ENCODE measurements at places on chromosomes 2 and 18.
A peak's percentile ranks its signal among the peaks of the same experiment; 100 is the strongest.

GRCh38 chr2:48045613-48046012, 139.3 kb upstream of the FBXO11 start:
- no peak for DNase-seq

DNA sequence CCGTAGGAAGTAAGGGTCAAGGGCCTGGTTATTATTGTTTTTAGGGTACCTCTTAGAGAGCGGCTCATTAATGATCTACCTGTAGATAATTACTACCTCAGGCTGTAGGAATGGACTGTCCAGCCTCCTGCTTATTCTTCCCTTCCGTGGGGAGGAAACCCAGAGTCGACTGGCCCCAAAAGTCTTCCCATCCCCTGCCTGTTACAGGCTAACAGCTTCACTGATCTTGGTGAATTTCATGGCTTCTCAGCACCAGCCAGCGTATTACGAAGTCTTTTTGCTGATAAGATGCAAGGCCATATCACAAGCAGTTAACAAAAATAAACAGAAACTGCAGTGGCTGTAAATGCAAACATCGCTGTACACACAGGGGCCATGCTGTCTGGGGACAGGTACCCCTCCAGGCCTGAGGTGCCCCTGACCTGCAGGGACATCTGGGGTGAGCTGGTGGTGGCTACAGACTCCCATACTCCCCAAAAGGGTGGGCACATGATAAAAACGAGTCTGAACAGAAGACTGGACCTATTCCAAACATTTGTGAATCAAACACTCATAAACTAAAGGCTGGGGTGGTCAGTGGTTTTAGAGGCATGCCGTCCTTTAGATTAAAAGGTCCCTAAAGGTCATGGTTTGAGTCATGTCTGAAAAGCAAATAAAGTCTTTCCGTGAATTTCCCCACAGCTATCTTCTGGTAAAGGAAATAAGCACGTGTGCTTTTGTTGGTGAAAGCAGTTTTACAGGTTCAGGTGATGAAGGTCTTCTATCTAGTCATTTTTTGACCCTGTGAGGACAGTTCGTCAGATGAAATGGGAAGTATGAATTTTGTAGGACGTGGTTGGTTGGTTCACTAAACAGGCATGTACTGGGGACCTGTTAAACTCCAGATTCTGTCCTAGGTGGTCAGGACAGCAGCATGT, 36.7 kb downstream of the TTC39C start:
- no peak for DNase-seq

- DNase-seq: no peak
Observed at GRCh38 chr2:85584857-85585780, 888 bp downstream of the VAMP5 start.

DNA sequence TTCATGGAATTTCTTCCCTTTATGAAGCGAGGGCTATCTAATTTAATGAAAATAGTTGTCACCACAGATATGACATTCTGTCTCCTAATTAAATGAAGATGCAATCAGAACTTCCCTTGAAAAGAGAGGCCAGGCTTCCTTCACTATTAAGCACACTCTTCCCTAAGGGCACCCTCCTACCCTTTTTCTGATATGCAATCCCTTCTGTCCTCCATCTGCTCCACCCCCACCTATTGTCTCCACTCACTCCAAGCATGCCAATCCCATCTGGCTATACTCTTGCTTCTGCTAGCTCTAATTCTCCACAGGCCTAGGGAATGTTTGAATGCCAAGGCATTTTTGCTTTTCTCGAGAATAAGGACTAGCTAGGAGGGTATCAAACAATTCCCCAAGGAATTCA, 818.4 kb upstream of the FSHR start:
- peak; percentile 48 for DNase-seq

DNA sequence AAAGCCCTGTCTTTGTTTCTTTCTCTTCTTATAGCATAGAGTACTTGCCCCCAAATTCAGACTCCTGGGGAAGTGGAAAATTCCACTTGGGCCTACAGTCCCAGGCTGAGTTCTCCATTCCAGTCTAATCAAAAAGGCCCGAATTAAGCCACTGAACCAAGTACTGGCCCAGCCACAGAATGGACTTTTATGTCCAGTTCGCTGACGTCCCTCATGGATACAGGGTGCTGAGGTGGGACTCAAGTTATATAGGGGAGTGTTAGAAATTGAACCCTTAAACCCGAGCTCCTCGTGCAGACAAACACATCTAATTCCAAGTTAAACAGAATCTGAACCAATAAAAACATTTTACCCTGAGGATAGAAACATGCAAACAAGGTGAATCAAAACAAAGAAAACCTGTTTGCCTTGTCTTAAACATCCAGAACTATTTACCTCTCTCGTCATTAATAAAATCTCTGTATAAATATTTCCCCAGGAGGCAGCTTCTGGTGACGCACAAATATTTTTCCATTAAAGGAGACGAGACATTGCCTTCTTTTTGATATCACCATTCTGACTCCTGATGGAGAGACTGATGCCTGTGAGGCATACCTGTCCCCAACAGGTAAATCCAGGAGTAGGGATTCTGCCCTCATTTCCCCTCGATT, 136.8 kb upstream of the ARL4C start:
- no peak for DNase-seq

DNA sequence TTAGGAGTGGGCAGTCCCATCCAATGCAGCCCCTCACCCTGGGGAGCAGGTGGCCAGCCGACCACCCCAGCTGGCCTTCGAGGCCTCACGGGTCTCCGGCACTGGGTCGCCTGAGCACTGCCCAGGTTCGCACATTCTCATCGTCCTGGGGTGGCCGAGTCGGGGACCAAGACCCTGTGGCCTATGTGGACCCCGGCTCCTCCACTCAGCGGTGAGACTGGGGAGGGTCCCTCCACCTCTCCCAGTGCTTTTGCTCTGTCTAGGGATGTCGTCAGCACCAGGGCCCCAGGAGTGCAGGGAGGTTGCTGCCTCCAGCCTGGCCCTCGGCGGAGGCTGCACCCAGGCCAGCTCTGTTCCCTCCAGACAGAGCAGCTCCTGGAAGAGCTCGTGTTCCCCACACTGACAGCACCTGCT, 89.6 kb downstream of the TPO start:
- DNase-seq: no peak

- DNase-seq: no peak
Observed at GRCh38 chr18:21406116-21406515, 164.1 kb downstream of the GREB1L start.

DNA sequence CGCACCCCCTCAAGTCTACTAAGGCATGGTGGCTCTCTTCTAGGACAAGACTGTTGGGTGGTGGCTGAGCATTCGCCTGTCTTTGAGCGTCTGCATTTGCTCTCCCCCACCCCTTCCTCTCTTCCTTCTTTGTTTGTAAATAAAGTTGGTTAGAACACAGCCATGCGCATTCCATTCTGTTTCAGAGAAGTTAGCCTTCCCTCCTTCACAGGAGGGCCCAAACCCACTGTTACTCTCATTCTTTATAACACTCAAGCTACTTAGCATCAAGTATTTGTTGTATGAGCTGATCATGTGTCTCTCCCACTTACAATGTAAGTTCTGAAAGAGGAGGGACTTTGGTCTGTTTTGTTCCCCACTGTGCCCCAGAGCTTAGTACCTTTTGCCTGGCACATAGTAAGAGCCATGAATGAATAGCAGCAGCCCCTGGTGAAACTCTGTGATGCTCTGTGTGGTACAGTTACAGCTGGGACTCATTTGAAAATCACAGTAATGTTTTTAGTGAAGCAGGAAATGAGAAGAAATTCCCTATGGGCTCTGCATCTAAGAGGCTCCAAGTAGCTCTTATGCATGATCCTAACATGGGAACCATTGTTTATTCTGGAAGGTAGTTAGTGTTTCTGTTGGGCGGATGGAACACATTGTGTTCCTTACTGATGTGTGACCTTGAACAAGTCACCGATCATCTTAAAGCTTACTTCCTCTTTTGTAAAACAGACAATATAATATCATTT, 7.7 kb downstream of the MGAT5 start:
- no peak for DNase-seq

DNA sequence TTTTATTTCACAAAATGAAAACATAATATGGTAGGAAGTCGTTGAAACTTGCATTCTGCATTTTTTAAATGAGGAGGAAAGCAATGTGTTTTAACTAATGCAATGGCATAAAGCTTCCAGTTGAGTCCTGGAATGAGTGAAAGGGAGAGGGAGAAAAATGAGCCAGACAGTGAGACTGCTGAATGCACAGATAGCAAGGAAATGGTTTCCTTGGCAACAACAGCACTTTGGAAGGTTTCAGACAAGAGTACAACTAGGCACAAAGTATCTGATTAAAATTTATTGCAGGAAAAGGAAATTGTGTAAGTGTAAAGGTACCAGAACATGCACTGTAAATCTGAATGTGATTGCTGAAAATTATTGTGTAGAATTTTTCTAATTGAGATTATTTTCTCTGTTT, 320.1 kb upstream of the KYNU start:
- no peak for DNase-seq

- DNase-seq: no peak
Observed at GRCh38 chr2:196702641-196703040, 63.1 kb downstream of the CCDC150 start.

DNA sequence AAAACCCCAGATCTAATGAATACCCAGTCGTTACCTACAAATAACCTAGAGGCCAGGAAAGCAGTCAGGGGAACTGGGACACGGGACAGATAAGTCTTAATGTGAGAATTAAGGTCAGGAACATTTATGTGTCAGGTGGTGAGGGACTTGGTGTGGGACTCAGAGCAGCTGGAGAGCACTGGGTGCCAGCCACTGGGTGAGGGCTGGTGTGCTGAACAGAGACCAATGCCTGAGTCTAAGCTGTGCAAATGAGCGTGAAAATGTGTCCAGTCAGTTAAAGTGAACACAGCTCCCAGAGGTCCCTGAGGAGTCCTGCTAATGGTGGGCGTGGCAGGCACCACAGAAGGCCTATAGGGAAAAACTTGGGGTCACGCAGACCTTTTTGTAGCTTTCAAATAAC, 225.9 kb downstream of the C1D start:
- no peak for DNase-seq

DNA sequence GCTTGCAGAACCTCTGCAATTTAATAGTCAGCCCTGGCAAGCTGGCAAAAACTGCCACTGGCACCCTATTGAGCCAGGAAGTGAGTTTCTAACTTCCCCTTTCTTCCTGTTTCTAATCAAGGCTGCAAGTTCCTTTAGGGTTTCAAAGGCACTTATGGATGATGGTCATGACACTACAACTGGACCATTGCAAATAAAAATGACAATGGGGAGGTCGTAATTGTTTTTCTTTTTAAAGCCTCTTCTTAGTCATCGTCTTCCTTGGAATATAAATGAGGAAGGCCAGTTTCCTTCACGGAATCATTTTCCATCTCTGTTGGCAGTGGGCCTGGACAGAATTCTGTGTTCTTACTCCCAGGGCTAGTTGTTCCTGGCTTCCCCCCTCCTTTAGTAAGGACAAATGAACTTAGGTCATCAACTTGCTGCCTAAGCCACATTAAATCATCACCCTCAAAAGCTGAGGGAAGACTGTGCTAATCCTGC, 35.8 kb downstream of the SH3RF3 start:
- no peak for DNase-seq

- no peak for DNase-seq
Observed at GRCh38 chr18:76973520-76974266, 151.3 kb downstream of the ZNF236 start.

- no peak for DNase-seq
Observed at GRCh38 chr2:212318636-212319035, 220.0 kb downstream of the ERBB4 start.

DNA sequence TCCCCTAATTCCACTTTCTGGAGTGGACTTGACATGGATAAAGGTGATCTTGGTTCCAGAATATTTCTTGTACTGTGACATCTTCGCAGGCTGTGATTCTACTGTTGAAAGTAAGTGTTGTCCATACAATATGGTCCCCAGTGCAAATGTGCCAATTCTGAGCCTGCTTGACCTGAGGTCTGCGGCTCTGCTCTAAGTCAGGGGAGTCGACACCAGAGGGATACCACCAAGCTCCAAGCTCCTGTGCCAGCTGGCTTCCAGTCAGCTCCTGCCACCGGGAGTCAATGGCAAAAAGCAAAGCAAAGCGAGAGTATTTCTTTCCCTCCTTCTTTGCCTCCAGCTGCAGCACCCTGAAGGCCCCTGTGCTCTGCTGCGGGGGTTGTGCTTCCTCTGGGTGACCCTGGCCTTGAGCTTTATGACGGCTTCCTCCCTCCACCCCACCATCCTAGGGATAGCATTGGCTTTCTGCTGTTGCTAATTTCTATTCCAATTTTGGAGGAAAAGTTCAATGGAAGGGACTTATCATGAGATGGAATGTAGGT, 50.4 kb downstream of the SLC35F5 start:
- DNase-seq: no peak

DNA sequence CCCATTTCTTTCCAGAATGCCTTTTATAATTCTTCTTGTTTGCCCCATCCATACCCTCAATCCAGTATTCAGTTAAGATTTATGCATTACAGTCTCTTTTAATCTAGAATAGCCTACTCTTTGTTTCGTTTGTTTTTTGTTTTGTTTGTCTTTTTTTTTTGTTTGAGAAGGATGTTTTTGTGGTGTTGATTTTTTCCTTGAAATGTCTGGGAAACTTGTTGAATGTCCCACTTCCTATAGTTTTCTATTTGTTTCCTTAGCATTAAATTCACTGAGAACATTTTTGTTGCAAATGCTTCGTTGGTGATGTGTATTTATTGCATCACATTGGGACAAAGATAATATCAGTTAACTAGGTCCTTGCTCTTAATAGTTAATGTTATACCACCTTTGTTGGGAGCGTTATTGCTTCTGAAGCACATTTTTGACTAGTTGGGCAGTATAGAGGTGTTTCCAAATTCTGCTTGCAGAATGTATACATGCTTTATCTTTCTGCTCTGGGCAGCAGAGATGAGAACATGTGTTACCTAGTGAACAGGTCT, 28.9 kb downstream of the ZNF638 start:
- DNase-seq: no peak

GRCh38 chr2:24924732-24925131, 4.7 kb upstream of the ADCY3 start:
- no peak for DNase-seq

DNA sequence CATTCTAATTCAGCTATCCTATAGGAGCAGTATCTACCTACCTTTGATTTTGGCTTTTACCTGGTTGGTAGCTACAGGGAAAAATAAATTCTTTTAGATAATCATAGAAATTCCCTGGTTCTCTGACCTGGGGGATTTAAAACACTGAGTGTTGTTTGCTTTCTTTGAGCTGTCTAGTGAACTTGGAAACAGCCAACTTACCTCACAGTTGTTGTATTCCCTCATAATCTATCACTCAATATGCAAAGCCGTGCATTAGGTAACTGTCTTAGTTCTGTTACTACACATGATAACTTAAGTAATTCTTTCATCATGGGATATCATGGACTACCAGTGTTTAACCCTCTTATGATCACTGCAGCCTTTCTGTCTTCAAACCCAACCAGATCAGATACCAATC, 127.8 kb downstream of the TTC27 start:
- no peak for DNase-seq

DNA sequence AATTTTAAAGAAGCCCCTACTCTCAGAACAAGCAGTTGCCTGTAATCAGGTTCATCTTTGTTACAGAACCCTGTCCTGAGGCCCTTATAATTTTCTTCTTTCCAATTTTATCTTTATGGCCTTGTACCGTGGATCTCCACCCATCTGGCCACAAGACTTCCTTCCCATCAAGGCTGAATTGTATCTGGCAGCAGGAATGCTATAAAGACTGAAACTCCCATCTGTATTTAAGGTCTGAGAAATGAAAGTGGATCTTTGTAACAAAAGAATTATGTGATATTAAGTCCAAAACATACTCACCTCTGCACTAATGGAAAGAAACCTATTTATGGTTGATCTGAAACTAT, 91.8 kb downstream of the METTL8 start:
- no peak for DNase-seq
